ENCODE measurements at places on chromosomes 7 and 10.

- DNase-seq, result no peak
Measured at GRCh38 chr10:2981361-2981801, 86.0 kb upstream of the PFKP start.

GRCh38 chr7:75650062-75650461 is 88.7 kb downstream of the HIP1 start:
- no peak for DNase-seq

DNA sequence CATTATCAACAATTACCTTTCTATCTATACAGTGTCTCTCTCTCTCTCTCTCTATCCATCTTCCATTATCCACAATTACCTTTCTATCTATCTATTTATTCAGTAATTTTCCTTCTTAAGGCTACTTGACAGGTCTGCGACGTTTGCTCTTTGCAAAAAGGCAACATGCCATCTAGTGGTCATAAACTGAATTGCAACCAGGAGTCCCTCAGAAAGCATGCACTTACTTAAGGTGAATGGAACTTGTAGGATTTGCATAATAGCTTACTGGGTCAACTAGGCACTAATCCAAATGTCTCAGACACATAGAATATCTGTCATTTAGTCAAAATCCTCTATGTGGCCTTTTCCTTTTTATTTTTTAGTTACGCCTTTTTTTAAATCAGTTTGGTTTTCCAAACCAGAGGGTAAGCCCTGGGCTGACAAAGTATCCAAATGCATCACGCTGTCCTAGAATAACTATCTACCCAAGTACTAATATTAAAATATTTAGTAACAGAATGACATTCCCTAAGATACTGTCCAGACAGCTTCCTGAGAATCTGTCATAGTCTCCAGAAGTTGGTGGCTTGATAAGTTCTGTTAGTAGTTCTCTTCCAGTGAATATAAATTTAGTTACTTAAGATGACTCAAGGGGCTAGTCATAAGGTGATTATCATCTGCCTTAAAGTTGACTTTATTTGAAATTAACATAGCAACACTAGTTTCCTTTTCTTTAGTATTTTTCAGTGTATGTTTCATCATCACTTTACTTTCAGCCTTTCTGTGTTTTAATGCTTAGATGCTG is 208.3 kb downstream of the PPP1R3A start:
- DNase-seq, result peak; percentile 34

- DNase-seq, result no peak
Measured at GRCh38 chr10:73902351-73902750, 8.6 kb upstream of the PLAU start.

- peak; percentile 2 for DNase-seq
Measured at GRCh38 chr7:26485367-26485934, 193.8 kb downstream of the SNX10 start.

DNA sequence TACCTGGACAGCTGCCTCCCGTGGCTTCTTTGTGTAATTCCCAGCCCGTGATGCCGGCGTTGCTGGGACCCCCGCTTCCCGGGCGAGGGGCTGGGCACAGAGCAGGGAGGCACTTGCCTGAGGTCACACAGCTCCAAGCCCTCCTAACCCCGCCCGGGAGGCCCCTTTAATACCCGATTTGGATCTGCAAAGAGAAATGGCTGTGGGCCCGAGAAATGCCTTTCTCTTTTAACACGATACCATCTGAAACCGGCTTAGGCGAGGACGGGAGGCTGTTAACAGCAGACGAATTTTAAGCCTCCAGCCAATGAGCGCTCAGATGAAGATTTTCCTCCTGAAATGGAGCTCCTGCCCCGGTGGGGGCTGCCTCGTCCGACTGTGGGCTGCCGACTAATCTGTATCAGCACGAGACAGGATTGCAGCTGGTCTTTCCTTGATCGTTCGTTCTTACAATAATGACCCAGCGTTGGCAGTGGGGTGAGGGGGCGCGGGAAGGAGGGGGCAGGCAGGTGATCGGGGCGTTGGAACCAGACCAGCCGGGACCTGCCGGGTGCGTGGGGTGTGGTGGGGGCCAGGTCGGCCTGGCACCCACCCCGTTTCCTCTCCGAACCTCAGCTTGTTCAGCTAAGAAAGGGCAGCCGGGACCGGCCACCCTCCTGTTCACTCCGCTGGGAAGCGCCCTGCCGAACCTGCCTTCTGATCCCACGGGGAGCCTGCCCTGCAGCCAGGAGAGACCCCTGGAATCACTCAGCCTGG is 36.2 kb upstream of the FOXL3 start:
- no peak for DNase-seq

DNA sequence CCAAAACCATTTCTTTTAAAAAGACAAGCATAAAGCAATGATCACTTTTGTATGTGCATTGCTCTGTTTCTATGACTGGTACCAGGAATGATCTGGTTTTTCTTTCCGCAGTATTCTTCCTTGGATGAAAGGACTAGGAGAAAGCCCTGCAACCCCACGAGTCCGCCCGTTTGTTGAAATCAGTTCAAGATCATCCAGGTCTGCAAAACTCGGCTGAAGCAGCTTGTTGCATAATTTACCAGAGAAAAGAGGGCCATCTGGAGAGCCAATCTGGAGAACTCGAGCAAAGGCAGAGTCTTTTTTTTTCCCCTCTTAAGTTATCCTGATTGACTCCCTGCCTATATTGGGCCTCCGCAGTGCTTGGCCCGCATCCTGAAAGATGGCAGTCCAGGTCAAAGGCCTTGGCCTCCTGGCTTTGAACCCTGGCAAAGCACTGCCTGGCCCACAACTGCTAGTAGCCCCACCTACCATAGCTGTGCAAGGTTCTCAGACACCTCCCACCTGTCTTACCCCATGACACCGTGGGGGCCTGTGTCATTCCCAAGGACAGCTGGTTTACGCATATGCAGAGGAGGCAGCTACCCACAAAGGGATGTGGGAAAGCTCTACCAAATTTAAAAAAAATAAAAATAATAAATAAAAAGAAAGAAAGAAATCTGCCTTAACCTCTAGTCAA is 572.2 kb downstream of the INHBA start:
- no peak for DNase-seq

DNA sequence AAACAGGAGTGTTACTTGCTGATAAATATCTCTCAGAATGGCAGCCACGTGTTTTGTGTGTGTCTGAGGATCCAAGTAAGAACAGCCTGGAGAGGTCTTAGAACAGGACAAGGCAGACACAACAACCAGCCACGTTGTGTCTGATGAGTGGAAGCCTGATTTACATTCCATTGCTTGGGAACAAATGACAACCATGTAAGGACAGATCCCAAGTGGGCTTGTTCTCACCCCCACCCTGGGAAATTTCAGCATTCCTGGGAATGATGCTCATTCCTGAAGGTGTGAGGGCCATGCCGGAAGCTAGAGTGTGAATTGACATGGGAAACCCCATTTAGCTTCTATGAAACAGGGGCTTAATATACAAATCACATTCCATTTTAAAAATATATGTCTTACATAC is 35.9 kb downstream of the IL6 start:
- DNase-seq, result no peak

DNA sequence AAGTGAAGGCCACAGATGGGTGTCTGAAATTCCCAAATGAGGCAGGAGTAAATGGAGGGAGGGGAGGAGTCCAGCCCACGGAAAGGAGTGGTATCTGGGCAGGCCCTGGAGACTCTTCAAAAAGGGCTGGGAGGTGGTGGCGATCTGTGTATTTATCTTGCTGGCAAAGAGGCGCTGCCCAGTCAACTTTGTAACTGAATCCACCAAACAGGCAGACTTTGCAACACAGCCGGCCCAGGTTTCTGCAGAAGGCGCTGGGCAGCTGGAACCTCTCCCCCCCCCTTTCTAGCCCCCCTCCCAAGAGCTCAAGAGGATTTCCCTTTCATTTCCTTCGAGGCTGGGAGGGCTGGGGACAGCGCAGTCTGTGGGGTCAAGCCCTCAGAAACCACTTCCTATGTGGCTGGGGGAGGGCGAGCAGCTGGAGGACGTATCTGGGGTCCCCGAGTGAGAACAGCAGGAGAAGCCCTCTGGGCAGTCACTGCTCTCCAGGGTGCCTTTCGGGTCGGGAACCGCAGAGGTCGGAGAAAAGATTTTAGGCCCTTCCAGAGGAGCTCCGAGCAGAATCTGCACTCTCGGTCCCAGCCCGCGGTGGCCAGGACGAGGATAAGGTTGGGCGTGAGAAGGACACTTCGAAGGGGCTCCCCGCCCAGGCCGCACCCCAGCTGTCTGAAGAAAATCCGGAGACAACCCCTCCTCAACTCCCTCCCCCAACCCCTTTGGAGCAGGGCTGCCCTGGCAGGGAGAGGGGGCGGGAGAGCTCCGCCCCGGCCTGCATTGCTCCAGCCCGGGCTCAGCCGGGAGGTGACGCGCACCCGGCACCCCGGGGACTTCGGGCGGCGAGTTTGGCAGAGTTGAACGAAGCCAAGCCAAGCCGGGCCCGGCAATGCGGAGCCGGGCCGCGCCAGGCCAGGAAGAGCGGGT is 965 bp downstream of the ZCCHC24 start:
- DNase-seq, result no peak

- DNase-seq, result no peak
Measured at GRCh38 chr7:46153951-46154787, 233.1 kb upstream of the IGFBP3 start.

- no peak for DNase-seq
Measured at GRCh38 chr10:34801097-34801733, 13.9 kb downstream of the PARD3 start.

- no peak for DNase-seq
Measured at GRCh38 chr10:127370601-127371000, 174.2 kb upstream of the INSYN2A start.

DNA sequence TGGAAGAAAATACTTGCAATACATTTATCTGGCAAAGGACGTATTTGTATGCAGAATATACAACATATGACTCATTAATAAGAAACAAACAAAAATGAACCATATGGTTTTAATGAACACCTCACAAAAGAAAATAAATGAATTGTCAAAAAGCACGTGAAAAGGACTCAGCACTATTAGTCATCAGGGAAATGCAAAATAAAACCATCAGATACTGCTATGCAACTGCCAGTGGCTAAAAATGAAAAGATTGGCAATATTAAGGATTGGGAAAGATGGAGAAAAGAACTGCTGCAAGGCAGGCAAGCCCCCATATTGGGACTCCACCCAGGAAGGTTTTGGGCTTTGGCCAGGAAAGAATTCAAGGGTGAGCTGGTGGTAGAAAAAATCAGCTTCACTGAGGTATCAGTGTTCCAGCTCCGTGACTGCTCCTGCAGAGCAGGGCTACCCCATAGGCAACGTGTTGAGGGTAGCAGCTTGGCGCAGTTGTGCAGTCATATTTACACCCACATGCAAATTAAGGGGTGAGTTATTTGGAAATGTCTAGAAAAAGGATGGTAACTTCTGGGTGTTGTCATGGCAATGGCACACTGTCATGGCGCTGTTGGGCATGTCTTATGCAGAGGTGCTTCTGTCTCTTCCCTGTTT is 72.7 kb downstream of the CUBN start:
- peak; percentile 75 for DNase-seq

DNA sequence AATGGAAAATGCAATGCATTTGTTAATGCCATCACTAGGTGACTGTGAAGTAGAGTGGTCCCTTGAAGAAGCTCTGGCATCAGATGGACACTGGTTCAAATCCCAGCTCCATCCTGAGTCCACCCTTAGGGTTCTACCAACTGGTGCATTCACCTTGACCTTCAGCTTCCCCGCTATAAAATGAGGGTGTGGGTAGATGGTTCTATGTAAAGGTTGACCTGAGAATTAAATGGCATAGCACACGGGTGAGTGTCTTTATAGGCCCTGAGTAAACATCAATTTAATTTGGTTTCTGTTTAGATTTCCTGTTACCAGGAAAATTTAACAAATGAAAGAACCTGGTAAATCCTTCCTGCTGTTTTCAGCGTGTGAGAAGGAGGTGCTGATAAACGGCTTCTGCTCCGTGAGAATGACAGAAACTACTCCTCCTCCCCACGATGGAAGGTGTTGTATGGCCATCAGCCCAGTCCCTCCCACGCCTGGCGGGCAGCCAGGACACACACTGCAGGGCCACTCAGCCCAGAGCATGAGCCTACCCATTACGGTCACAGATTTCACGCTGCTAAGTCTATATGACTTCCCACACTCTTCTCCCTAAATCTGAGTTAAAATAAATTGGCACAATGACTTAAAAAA is 210.1 kb downstream of the TNS3 start:
- no peak for DNase-seq

DNA sequence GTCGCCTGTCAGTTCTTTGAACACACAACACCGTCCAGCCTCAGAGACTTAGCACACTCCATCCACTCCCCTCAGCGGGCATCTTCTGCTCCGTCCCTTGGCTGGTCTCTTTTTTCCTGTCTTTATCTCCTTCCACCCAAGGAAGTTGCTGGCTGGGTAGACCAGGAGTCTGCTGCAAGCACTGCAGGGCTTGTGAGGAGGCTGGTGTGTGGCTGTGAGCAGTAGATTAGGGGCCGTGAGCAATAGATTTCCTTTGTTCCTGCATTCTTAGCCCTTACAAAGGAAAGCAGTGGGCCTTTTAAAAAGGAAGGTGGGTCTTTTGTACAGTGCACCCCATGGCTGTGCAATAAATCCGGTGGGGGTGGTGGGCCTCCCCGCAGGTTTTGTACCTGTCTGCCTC is 100.3 kb upstream of the BTBD16 start:
- no peak for DNase-seq

GRCh38 chr10:126387931-126388911 is at the start of gene ADAM12:
Gene ADAM12 (minus strand): TSS chr10:126388477. CDS start chr10:126388145, 332 bp downstream.
- DNase-seq, result no peak

Measured in GM04503 (cell line).